Hematopoietic multipotent progenitor cell treated with erythropoietin and hydrocortisone succinate and interleukin-3 and kit ligand, for 8 days (in vitro differentiated cells): ENCODE measurements at places on chromosomes 4 and X.

DNA sequence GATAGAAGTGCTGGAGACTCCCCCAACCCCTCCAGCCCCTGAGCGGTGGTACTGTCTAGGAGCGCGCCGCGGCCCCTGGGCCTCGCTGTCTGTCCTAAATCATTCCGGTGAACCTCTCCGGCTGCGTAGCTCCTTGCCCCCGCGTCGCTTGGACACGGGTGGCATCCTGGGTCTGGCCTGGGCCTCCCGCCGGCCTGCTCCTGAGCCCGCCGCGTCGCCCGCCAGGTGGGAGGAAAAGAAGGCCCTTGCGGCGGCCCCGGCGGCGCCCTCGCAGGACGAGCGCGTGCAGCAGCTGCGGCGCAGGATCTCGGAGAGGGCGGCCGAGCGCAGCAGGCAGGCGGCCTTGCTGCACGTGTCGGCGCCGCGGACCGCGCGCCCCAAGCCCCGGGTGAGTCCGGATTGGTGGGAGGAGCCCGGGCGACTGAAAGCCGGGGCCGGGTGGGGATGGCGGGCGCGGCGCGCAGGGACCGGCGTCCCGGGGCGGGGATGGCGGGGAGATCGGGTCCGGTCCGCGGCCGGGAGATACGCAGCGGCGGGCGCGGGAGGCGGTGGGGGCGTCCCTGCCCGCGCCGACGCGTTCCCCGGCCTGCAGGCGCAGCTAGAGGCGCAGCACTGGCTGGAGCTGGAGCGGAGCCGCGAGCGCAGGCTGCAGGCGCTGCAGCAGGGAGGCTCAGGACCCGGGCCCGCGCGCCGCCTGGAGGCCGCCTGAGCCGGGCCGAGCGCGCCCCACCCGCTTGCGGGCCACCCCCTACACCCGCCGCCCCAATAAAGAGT lies 6.5 kb upstream of the RNF4 start:
- DNase-seq = peak; percentile 57

- DNase-seq = no peak
Measured at GRCh38 chr4:133720001-133720400, 481.6 kb downstream of the PABPC4L start.

- no peak for DNase-seq
Measured at GRCh38 chr4:8610858-8611616, 18.5 kb downstream of the CPZ start.

GRCh38 chr4:5976431-5976830 lies 41.8 kb downstream of the C4orf50 start:
- DNase-seq = no peak

DNA sequence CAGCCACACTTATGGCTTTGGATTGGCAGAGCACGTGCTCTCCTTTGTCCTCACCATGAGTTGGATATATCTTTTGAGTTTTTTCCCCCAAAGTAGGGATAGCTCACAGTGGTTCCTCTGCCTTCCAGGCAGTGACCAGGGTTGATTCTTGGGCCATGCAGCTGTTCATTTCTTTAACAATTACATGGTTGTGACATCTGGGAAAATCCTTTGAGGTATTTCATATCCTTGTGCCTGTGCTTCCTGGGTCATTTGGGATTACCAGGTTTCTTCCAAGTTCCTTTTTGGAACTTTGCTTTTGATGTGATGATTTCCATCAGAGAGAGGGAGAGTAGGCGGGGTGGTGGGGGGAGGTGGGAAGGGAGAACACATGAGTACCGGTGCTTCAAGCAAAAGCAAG lies 15.6 kb downstream of the BCORL1 start:
- no peak for DNase-seq

GRCh38 chr4:102598762-102599374 lies 97.7 kb downstream of the NFKB1 start:
- no peak for DNase-seq

- no peak for DNase-seq
Measured at GRCh38 chrX:72621163-72621562, 48.5 kb upstream of the HDAC8 start.

GRCh38 chrX:54995621-54996020 lies 1.6 kb upstream of the PFKFB1 start:
- DNase-seq = no peak

DNA sequence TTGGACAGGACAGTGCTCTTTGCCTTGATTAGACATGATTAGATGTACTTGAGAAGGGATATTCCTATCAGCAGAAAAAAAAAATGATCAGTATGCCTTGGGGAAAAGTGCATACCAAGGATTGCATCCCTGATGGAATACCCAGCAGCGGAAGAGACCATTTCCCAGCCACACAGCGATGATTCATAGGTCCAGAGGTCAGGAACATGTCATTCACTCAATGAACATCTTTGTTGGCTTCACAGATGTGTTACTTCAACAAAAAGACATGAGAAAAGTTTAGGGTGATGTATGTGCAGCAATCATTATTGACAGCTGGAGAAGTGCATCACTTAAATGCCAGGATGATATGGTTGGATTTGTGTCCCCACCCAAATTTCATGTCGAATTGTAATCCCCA lies 293.5 kb downstream of the ZNF674 start:
- DNase-seq = no peak

DNA sequence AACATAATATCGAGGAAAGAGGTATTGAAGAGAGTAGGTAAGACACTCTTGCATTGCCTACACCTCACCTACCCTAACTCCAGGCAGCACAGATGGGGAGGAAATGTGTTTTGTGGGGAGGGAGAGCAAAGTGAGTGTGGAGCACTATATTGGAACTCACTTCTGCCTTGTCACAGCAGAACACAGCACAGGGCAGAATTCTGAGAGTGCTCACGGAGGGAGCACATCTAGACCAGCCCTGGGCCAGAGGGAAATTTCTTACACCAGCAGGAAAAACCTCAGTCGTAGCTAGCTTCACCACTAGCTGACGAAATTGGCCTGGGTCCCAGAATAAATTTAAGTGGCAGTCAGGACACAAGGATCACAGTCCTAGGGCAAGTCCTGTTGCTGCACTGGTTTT lies 517.3 kb downstream of the TMA16 start:
- no peak for DNase-seq

GRCh38 chr4:169248645-169249044 lies 22.1 kb downstream of the SH3RF1 start:
- no peak for DNase-seq

DNA sequence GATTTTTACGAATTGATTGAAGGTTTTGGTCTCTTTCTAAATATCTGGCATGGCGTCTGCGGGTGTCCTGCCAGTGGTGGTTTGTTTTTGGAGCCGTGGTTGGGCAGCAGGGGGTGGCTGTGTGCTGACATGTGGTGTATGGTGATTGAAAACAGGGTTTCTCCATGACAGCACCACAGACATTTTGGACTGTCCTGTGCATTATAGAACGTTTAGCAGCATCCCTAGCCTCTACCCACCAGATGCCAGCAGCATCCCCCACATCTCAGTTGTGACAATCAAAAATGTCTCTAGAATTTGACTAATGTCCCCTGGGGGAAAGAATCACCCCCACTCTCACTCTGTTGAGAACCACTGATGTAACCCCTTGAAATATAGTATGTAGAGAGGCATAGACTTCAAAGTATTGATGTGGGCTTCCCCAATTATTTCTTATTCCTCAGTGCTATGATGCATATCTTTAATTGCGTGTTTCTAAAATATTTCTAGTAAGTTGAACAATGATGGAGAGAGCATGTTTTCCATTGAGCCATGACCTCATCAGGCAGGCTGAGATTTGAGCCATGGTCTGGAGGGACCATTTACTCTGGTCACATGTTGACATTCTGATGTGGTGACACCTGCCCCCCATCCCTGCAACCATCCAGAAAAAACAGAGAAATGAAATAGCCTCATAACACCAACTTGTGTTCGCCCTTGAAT lies 77.4 kb upstream of the MID1 start:
- no peak for DNase-seq

DNA sequence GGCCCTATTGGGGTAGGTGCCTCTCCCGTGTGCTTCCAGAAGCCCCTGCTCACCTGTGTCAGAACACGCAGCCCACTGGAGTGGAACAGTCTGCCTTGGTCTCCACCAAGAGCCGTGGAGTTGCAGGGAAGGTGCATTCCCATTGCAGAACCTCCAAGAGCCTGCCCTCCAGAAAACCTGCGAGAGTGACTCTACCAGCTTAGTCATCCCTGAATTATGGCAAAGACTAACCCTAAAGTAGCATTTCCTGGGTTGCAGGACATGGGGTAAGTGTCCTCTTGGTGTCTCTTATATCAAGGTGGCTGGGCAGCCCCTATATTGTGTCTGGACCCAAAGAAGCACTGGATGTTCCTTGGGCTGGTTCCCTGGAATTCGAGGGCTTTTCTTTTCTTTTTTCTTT lies 224.6 kb downstream of the BCOR start:
- no peak for DNase-seq

- DNase-seq = no peak
Measured at GRCh38 chr4:186516287-186516686, 39.1 kb downstream of the MTNR1A start.

- peak; percentile 6 for DNase-seq
Measured at GRCh38 chr4:77465271-77465670, 140.3 kb upstream of the CXCL13 start.

DNA sequence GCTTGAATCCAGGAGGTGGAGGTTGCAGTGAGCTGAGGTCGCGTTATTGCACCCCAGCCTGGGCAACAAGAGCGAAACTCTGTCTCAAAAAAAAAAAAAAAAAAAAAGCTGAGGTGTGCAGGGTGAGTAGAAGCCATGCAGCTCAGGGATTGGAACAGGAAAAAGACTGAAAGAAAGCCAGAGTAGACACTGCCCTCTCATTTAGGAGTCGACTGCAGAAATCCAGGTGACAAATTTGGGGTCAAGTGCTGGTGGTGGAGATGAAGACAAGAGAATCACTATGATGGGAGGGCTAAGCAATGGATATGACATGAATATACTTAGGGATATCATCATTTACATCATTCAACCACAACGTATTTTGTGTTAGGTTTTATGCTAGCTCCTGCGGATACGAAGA lies 1.9 kb downstream of the NEIL3 start:
- DNase-seq = no peak

- no peak for DNase-seq
Measured at GRCh38 chrX:70244881-70245280, 10.4 kb downstream of the AWAT1 start.

DNA sequence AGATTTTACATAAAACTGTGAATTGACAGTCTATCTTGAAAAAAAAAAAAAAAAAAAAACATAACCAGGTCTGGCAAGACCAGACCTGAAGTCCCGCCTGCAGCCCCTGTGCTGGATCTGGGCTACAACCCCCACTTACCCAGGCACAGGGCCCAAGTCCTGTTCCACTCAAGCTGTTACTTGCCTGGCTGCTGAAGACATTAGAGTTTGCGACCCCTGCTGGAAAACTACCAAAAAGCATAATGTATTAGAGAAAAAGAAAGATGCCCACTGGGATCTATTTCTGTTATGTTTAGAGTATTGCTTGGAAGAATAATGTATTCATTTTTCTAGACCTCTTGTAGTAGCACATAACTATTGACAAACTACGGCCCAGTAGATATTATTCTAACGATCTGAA lies 4.7 kb downstream of the HS3ST1 start:
- DNase-seq = peak; percentile 47

DNA sequence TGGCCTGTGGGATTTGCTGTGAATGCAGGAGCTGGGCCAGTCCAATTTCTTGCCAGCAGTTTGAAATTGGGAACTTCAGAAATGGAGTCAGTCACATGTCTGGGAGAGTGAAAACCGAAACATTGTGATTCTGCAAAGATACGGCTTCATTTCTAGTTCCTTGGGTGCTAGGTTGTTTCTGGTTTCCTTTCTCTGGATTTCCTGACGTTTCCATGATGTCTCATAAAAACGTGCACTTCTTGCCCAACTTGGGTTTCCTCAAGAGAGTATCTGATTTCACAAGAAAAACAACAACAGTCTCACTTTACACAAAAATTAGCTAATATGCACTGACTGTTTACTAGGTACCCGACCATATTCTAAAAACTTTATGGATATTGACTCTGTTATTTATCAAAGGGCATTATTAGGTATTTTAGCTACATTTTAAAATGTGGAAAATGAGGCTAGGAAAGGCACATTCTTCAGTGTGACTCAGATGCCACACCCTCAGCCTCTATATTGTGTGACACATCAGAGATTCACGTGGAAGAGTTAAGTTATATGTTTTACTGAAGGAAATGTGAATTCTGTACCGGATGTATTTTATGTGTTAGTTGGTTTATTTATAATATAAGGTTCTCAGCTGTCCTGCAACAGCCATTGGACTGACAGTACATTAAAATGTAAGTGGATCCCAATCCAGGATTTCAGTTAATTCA lies 225.0 kb upstream of the PUDP start:
- DNase-seq = no peak

- DNase-seq = no peak
Measured at GRCh38 chr4:184280591-184281071, 63.0 kb upstream of the ENPP6 start.

- DNase-seq = peak; percentile 18
Measured at GRCh38 chr4:169650227-169650936, 30.0 kb downstream of the CLCN3 start.

DNA sequence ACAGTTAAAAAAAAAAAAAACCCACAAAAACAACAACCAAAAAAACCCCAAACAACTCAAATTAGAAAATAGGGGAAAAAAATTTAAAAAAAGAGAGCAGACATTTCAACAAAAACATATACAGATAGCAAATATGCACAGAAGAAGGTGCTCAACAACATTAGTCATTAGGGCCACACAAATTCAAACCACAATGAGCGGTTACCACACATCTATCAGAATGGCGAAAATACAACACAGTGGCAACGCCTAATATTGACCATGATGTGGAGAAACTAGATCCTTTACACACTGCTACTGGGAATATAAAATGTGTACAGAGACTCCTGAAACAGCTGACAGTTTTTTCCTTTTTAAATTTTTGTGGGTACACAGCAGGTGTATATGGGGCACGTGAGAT lies 19.4 kb downstream of the LYAR start:
- no peak for DNase-seq

DNA sequence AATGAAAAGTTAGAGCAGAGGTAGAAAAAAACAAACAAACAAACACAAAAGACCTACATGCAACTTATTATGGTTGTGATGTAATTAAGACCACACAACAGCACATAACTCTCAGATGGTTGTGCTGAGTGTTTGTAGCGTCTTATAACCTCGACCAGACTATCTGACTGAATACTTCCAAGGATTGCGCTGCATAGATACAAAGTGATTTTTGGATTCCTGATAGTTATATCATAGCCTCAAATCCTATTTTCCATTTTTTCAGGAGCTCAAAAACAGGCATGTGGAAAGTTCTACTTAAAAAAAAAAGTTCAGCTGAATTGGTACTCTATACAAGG lies 236.1 kb downstream of the SPRY1 start:
- no peak for DNase-seq

- DNase-seq = no peak
Measured at GRCh38 chr4:81989202-81989601, 384.6 kb downstream of the HNRNPD start.

- DNase-seq = no peak
Measured at GRCh38 chrX:69362354-69362753, 141.8 kb upstream of the NALF2 start.
